GM19239 (cell line): ENCODE measurements at places on chromosomes 12 and 14.
A peak's percentile ranks its signal among the peaks of the same experiment; 100 is the strongest.

- no peak for DNase-seq
These were observed 292.9 kb downstream of the MED13L start for GRCh38 chr12:115984616-115985015.

DNA sequence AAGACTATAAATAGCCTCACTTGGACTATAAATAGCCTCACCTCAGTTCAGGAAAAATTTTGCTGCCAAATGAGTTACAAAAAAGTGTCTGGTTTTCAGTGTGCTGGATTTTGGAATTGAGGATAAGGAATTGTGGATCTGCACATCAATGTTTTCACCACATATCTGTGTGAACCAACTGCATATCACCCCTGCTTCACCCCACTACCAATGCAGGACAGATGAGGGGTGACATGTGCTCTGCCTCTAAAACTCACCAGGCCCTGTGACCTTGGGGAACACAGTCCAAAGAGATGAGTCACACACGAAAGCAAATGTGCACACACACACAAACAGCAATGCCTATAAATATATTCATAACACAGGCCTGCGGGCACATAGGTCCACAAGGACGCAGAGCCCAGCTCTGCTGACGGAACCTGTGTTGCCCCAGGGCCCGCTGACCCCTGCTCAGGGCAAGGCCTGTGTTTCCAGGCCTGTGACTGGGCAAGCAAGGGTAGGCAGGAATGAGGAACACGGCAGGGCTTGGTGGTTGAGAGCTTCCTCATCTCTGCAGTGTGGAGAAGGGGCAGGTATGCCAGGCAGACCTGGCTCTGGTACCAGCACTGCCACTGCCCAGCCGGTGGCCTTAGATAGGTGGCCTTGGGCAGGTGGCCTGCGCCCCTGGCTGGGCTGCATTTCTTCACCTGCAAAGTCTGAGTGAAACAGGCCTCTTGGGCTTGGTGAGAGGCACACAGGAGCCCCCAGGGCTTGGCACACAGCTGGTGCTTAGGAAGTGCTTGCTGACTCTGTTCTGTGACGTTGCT is 82.4 kb downstream of the ARL6IP4 start:
- DNase-seq, result no peak

GRCh38 chr14:95903616-95904107 is 27.0 kb downstream of the TUNAR start:
- DNase-seq, result no peak

- DNase-seq, result no peak
These were observed 219.6 kb upstream of the C14orf180 start for GRCh38 chr14:104359969-104360442.

GRCh38 chr12:4215229-4216186 is 58.1 kb upstream of the CCND2 start:
- DNase-seq, result peak; percentile 50

- DNase-seq, result no peak
These were observed 75.5 kb downstream of the SLC8A3 start for GRCh38 chr14:70113211-70113610.

DNA sequence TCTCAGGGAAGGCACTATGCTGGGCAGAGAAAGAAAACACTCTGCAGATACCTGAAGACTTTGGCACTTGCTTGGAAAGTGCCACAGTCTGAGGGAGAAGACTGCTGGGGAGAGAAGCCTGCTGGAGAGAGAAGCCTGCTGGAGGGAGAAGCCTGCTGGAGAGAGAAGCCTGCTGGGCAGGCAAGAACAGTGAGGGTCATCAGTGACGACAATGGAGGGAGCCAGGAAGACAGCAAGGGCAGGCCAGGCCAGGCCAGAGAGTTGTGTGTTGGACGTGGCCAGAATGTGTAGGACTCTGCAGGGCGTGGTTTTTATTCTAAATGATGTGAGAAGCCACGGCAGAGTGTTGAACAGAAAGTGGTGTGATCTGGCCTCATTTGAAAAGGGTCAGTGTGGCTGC is 185.3 kb upstream of the ABCD2 start:
- no peak for DNase-seq

DNA sequence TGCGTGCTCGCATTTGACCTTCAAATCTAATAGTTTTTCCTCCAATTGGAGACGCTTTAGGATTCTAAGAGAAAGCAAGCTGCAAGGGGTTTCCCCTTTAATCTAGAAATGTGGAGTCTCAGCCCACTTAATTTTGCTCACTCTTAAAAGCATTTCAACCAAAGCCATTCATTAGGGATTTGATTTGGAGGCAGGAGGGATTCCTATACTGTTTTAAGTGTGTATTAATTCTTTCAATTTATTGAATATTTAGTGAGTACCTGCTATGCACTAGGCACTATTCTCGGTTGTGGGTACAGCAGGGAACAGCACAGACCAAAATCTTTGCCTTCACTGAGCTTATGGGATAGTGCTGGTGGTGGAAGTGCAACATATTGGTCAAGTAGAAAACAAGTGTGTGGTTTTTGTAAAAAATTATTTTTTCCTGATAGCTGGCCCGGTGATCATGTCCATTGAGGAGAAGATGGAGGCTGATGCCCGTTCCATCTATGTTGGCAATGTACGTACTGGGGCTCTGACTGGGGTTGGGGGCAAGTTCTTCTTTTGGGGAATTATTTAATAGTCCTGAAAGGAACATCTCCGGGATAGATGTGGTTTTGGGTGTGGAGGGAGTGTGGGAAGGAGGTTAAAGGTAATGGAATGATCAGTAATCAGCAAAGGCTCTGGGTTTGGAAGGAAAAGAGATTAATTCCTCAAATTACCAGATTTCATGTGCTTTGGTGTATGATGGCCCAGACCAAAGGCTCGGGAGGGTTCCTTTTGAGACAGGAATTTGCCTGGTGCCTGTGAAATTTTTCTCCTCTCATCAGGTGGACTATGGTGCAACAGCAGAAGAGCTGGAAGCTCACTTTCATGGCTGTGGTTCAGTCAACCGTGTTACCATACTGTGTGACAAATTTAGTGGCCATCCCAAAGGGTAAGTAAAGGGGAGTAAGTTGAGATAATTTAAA is 1.6 kb downstream of the PABPN1 start:
- DNase-seq, result no peak

GRCh38 chr12:89663577-89664357 is 44.9 kb downstream of the ATP2B1 start:
- no peak for DNase-seq

- DNase-seq, result no peak
These were observed 121.0 kb upstream of the EVL start for GRCh38 chr14:99944241-99944651.

GRCh38 chr14:87080146-87080545 is 912.8 kb downstream of the GALC start:
- DNase-seq, result no peak

- no peak for DNase-seq
These were observed 19.6 kb downstream of the CMKLR1 start for GRCh38 chr12:108319277-108320234.

- no peak for DNase-seq
These were observed 74.4 kb downstream of the PRIMA1 start for GRCh38 chr14:93713726-93714405.

DNA sequence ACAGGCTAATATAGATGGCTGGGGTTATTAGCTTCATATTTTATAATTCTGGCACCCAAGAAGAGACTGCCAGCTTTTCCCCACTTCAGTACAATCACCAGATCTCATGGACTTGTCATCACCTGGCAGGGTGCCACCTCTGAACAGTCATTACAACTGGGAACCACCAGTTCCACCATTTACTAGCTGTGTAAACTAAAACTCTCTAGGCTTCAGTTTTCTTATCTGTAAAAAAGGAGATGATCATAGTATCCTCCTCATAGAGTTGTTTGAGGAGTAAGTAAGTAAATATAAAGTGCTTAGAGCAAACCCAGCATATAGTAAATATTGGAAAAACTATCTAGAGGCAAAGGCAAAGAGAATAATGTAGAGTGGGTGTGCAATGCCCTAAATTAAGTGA is 19.3 kb downstream of the CPNE8 start:
- no peak for DNase-seq

- no peak for DNase-seq
These were observed at the start of gene MYH7 for GRCh38 chr14:23435543-23436326. TSS of gene MYH7 (minus strand) at chr14:23435660. CDS start at chr14:23433732, 1,928 bp downstream.

- DNase-seq, result no peak
These were observed 131.9 kb upstream of the CAND1 start for GRCh38 chr12:67137256-67137655.

GRCh38 chr14:73763396-73763795 is 49.2 kb upstream of the PNMA1 start:
- no peak for DNase-seq

DNA sequence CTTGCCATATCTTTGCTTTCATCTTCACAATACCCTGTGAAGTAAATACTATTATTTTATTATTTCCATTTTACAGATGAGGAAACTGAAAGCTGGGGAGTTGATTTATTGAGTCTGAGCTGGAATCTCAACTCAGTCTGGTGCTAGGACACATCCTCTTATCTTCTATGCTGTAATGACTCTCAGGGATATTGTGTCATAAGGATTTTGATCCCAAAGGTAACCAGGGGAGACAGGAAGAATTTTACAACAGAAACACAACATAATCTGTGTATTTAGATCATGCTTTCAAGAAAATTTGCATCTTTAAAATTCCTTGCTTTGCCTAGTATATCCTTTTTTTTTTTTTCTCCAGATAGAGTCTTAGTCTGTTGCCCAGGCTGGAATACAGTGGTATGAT is 123.3 kb upstream of the BTG1 start:
- DNase-seq, result no peak

GRCh38 chr14:106207316-106207715 is 680.9 kb downstream of the TMEM121 start:
- DNase-seq, result no peak

DNA sequence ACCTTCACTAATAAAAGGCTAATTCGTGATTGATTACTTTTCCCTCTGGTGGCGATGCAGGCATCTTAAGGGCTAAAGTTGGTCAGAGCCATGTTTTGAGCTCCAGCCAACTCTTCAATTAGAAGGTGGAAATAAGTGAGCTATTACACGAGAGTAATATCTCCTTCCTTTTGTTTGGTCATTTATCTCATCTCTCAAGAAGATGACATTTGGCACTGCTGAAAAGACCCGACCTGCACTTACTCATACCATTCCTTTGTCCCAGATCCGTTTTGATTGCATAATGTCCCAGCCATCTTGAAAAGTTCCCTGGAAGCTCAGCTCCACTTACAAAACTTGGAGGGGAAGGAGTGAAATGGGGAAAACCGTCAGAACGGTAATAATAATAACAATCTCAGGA is 316.2 kb downstream of the VRK1 start:
- DNase-seq, result no peak

DNA sequence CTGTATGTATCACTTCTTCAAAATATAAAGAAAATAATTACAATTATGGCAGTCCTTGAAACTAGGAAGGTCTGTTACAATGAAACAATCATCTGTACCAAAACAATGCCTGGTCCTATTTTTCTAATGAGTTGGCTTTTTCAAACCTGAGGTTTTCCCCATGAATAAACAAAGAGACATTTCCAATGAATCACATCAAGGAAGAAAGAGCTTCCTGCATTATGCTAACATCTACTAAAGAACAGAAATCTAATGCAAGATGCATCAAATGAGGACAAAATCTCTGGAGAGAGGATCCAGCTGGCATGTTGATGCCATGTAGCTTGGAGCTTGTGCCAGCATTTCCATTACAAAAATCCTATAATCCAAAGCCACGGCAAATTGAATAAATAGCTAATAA is 29.3 kb downstream of the NIN start:
- no peak for DNase-seq

- DNase-seq, result no peak
These were observed 32.1 kb upstream of the NR2C1 start for GRCh38 chr12:95105540-95105939.

- DNase-seq, result no peak
These were observed 7.4 kb downstream of the GLIPR1L1 start for GRCh38 chr12:75341873-75342272.

DNA sequence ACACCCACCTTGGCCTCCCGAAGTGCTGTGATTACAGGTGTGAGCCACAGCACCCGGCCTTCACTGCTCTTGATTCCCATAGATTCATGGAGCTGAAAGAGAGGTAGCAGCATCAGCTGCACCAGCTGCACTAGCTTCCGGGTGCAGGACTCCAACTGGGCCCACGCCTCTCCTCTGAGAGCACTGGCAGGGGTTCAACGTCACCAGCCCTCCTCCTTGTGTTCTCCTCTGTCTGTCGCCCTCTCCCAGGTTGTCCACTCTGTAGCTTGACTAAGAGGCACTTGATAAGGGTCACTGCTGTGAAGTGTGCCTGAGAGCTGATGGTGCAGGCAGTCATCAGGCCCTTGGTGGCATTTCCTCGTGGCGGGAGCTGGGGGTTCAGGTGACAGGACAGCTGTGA is 28.3 kb downstream of the MLXIP start:
- DNase-seq, result no peak

DNA sequence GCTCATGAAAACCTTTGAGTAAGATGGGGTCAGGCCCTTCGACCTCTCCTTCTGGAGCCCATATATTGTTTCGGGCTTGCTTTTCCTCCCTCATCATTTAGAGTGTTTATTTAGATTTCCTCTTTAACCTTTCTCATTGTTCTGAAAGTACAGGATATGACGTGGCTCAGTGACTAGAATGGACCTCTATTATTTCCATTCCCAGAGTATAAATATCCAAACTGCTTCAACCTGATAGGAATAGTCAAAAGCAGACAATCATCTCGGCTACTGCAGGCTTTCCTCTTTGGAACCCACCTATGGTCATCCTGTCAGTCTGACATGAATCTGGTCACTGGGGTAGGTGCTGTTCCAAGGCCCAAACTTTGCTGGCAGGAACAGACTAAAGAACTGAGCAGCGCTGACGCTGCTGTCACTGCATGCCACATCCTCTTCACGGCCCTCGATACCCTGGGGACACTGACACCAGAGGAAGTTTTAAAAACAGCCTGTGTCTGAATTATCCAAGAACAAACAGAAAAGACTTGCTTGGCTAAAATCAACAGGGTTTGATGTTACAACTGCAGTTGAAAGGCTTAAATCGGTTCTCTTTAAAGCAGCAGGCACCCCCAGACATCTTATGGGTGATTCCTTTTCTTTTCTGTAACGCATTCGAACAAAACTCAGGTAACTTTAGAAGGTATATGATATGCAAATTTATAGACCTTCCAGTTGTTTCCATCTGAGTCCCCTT is 5.0 kb upstream of the DDX47 start:
- no peak for DNase-seq

GRCh38 chr12:114018669-114019068 is 52.5 kb upstream of the RBM19 start:
- DNase-seq, result no peak

GRCh38 chr12:68157380-68157779 is 2.2 kb downstream of the IFNG start:
- DNase-seq, result no peak

GRCh38 chr14:86299994-86300393 is 770.0 kb downstream of the FLRT2 start:
- no peak for DNase-seq

- no peak for DNase-seq
These were observed 48.3 kb downstream of the RFX4 start for GRCh38 chr12:106631150-106631549.

- DNase-seq, result no peak
These were observed 66.3 kb upstream of the NCOR2 start for GRCh38 chr12:124633365-124634362.

DNA sequence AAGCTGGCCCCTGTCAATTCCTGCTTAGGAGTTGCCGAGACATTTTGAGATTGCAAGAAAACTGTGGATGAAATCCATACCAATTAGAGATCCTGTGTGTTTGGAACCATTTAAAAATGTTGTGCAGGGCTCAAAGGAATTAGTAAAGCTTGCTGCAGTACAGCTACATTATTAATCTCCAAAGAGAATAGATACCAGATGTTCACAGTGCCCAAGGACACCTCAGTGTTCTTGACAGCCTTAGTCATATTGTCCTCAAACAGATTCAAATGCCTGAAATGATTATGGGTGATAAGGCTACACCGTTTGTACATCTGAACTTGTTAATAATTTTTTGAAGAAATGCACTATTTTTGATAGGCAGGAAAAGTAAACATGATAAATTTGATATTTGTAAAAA is 164.6 kb downstream of the MSRB3 start:
- DNase-seq, result no peak
